ENCODE measurements at places on chromosomes 1 and 21. TPM values are rescaled to one million over a fixed set of nuclear protein-coding genes. Genes with fewer than 3 reads are reported as not detected.

The NBPF9 gene
- total RNA-seq: 11.4 TPM

The EMC1 gene
- 57.5 TPM for total RNA-seq

The IPO9 gene
- 25.1 TPM for total RNA-seq

The DFFA gene
- total RNA-seq: 69.3 TPM

The ZNF648 gene
- total RNA-seq: not detected

The MCM3AP gene
- 71.4 TPM for total RNA-seq

The CD58 gene
- total RNA-seq: 27.7 TPM

The RXFP4 gene
- not detected for total RNA-seq

The AMY1C gene
- not detected for total RNA-seq

The CRYBG2 gene
- total RNA-seq: under 0.01 TPM

The KCNJ6 gene
- not detected for total RNA-seq

The TTC22 gene
- total RNA-seq: not detected
